ENCODE measurements at places on chromosomes 11 and 22. TPM values are rescaled to one million over a fixed set of nuclear protein-coding genes. Genes with fewer than 3 reads are reported as not detected.

The PRRG4 gene
- 0.29 TPM for total RNA-seq

DNA sequence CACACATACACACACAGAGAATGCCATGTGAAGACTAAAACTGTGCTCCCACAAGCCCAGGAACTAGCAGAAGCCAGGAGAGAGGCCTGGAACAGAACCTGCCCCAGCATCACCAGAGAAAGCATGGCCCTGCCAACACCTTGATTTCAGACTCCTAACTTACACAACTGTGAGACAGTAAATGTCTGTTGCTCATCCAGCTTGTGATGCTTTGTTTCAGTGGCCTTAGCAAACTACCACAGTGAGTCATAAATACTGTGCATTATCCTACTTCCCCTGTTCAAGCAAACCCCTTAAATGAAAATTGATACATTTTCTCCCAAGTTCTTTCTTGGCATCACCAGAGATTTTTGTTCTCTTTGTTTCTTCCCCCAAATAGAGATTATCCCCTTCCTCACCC, 1539.4 kb upstream of the TENM4 start:
- no peak for DNase-seq

- DNase-seq = peak; percentile 73
Measured at GRCh38 chr11:45928535-45929215, 6.2 kb downstream of the LARGE2 start.

DNA sequence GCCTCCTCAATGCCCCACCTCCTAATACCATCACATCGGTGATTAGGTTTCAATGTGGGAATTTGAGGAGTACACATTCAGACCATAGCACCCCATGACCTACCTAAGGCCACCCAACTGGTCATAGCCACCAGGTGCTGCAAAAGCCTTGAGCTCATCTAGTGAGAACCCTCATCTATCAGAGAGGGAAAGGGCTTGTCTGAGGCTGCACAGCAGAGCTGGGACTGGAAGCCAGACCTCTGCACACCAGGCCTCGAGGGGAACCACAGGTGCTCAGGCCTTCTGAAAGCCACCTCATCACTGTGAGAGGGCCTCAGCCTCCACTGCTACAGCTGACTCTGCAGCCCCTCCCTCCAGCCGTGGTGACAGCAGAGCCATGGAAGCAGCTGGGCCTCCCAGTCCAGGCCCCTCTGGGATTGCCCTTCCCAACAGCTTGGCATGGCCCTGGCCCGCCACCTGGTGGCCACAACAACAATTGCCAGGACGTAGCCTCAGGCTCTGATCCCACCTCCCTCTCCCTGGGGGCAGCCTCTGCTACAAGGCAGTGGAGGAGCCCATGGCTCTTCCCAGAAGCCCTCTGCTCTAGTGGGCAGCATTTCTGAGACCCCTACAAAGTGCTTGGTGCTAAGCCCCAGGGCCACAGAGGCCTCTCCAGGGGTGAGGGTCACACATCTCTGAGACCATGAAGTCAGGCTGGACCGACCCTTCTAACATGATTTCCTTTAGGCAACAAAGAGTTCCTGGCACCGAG, 41.0 kb upstream of the PRDM11 start:
- peak; percentile 96 for DNase-seq

The OR5B21 gene
- total RNA-seq = not detected

The LMNTD2 gene
- total RNA-seq = 0.36 TPM

The GRM5 gene
- not detected for total RNA-seq

Data from osteoblast (primary cell).